ENCODE measurements at places on chromosomes 7 and 10. TPM values are rescaled to one million over a fixed set of nuclear protein-coding genes. Genes with fewer than 3 reads are reported as not detected.

SPDYE18 gene
- not detected for polyA plus RNA-seq

PFKP gene
- polyA plus RNA-seq: 17.4 TPM

GRCh38 chr7:68507668-68508067 lies 1090.6 kb upstream of the AUTS2 start:
- no peak for DNase-seq

ACTL6B gene
- polyA plus RNA-seq: not detected

DNA sequence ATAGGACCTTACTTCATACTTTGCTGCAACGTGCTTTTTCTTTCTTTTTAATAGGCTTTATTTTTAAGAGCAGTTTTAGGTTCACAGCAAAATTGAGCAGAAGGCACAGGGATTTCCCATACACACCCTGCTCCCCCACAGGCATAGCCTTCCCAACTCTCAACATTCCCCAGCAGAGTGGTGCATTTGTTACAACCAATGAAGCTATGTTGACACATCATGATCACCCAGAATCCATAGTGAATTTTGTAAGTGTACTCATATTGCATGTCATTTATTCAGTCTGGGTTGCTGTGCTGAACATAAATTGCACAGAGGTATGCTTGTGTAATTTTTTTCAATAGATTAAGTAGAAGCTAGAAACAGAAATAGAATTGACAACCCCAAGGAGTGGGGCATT lies 327.3 kb downstream of the INHBA start:
- no peak for DNase-seq

STRIP2 gene
- 3.7 TPM for polyA plus RNA-seq

- DNase-seq: no peak
Observed at GRCh38 chr10:116848032-116848943, 1.0 kb upstream of the ENO4 start.

DNA sequence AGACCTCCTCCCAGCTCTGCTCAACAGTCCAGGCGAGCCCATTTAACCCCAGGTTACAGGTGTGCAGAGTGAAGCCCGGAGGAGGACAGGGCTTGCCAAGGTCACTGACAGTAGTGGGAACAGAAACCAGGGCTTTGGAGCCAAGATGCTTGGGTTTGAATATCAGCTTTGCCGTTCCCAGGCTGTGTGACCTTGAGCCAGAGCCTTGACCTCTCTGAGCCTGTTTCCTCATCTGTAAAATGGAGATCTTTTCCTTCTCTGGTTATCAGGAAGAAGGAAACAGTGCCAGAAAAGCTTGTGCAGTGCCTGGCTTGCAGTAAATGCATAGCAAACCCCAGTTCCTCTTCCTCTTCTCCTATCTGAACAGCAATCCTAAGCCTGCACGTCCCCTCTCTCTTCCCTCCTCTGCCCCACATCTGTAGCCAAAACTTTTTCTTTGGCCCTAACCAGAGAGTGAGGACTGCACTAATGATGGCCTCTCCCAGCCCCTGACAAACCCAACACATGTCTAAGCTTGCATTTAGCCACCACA lies 21.4 kb upstream of the MLXIPL start:
- no peak for DNase-seq

ZNF503 gene
- polyA plus RNA-seq: 8.4 TPM

TIMM23 gene
- polyA plus RNA-seq: 60.4 TPM

- no peak for DNase-seq
Observed at GRCh38 chr10:123535386-123535785, 130.8 kb upstream of the GPR26 start.

HUS1 gene
- 15.3 TPM for polyA plus RNA-seq

TMEM72 gene
- 0.08 TPM for polyA plus RNA-seq

DNA sequence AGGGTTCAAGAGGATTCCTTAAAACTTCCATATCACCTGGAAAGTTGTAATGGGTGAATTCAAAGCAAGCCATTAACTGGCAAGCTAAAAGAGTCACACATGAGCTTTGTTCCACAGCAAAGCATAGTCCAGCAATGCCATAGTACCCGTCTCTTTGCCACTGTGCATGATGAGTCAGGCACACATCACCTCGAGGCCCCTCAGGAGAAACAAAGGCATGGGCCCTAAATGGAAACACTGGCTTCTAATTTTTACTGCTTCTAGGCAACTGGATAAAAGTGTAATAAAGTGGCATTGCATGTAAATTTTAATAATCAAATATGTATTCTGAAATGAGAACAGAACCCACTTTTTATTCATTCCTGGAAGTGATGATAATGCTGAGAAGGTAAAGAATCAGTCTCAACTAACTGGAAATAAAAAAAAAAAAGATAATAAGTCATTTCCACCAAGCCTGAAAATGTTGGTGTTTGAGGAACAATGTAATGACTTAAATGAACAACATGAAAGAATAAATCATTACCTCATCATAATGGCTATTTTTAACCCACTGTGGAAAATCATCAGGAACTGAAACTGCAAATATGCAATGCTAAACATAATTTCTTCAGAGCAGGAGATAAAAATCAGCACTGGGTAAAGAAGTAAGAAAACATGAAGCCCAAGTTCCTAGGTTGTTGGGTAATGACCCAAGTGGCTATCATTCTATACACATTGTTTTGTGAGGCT lies 104.9 kb downstream of the CDK6 start:
- peak; percentile 33 for DNase-seq

DNA sequence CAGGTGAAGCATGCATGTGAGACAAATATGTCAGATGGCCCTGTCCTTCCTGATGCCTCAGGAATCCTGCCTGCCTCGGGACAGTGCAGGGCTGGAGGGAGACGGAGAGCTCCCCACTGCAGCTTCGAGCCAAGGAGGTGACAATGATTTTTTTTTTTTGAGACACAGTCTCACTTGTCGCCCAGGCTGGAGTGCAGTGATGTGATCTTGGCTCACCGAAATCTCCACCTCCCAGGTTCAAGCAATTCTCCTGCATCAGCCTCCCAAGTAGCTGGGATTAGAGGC lies 68.8 kb downstream of the OAT start:
- DNase-seq: no peak

DNA sequence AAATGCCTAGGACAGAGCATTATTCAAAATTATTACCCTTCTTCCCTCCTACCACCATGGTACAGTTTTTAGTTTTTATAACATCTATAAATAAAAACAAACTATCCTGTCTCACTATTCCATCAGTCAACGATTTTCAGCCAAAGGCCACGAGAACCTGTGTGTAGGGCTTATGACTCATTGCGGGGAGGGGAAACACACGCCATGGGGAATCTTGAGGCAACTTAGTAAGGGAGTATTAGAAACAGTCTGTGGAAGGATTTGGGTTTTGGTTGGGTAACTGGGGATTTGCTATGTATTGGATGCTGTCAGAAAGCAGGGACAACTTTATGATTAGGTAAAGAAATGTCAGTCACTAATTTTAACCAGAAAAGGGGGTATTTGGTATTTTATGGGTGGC lies 14.7 kb downstream of the GPR141 start:
- no peak for DNase-seq

KEL gene
- polyA plus RNA-seq: 1.2 TPM

GPR15LG gene
- polyA plus RNA-seq: 1.9 TPM

- DNase-seq: no peak
Observed at GRCh38 chr10:78948621-78949030, 120.1 kb upstream of the ZMIZ1 start.

WDFY4 gene
- 3.0 TPM for polyA plus RNA-seq

DNA sequence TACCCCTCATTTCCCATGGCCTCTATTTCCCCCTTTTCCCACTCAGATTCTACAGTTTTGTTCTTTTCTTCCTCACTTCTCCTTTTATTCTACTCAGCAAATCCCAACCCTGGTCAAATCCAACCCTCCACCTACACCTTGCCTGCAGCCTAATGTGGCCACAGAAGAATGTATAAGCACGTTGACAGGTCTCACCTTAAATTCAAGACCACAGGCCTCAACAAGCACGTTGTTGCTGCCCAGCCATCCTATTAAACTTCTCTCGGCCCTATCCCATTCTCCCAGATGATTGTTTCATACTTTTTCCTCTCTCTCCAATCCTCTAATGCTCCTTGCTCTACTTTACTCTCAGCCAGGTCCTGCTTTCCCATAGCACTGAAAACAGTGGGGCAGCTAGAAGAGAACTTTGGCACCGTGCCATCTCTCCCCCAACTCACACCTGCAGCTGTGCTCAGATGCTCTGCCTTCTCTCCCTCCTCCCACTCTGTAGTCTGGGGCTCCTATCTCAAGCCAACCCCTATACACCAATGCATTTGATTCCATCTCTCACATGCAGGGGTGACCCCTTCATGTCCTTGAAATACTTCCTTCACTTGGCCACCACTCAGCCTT lies 6.8 kb upstream of the EIF3A start:
- DNase-seq: no peak

MBL2 gene
- not detected for polyA plus RNA-seq

NAT16 gene
- polyA plus RNA-seq: not detected

GRCh38 chr10:61708846-61709245 lies 46.1 kb downstream of the CABCOCO1 start:
- no peak for DNase-seq

TACC2 gene
- polyA plus RNA-seq: 120 TPM

DNA sequence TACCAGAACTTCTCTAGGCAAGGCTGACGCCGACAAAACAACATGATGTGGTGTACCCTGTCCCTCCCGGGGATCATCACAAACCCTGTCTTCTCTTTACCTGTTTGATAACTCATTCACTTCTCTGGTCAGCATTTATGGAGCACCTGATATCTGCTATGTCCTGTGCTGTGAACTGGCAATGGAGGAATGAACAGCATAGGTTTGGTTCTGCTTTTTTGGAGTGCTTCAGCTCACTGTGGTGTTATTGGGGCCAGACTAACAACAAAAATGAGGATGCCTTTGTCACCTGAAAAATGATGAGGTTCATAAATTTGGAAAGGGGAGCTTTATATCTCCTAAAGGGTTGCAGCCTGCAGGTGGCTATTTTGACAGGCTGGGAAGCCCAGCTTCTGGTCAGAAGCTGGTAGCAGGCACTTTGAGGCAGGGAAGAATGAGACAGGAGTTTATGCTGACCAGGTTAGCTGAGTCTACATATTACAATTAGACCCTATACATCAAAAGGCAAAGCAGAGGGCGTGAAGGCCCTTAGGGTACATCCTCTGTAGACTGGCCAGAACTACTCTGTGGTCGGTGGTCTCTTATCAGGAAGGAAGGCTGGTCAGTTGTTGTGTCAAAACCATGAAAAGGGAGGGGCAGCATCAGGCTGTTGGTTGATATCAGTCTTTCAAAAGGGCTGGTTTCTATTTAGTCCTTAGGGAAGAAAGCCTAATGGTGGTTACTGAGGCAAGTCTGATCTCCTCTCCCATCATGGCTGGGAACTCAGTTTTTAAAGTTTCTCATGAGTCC lies 42.3 kb downstream of the SH2D4B start:
- no peak for DNase-seq
